ENCODE measurements at places on chromosomes 3 and 15. TPM values are rescaled to one million over a fixed set of nuclear protein-coding genes. Genes with fewer than 3 reads are reported as not detected.

The HDC gene
- 0.62 TPM for total RNA-seq

The TRMT10C gene
- total RNA-seq = 25.8 TPM

The EHHADH gene
- total RNA-seq = 2.3 TPM

- DNase-seq = no peak
Observed at GRCh38 chr3:50262778-50263177, 6.2 kb upstream of the SEMA3B start.

DNA sequence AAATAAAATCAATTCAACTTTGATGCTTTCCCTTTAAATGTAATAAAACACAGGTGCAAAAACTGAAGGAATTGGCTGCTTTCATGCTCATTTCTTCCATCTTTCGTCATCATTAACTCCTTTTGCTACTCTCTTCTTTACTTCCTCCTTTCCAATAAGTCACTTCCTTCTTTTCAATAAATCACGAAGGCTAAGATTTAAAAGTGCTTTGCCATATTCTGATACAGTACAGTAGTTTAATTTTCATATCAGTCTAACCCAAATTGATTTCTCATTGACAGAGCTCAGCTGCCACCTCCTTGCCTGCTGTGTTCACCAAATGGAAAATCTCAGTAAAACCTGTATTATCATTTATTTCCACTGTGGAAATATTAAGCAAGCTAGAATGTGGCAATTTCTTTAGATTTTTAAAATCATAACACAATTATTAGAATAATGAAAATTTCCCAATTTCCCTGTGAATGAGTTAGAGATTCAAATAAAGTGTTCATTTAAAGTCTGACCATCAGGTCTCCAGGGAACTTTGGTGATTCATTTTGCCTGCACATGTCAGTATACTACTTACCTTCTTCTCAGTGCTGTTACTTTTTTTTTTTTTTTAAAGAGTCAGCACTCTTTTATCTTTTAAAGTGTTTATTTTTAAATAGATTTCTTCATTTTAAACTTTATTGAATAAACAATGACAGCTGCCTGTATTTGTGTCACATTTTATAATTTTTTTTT lies 41.6 kb downstream of the NANOGP8 start:
- no peak for DNase-seq

DNA sequence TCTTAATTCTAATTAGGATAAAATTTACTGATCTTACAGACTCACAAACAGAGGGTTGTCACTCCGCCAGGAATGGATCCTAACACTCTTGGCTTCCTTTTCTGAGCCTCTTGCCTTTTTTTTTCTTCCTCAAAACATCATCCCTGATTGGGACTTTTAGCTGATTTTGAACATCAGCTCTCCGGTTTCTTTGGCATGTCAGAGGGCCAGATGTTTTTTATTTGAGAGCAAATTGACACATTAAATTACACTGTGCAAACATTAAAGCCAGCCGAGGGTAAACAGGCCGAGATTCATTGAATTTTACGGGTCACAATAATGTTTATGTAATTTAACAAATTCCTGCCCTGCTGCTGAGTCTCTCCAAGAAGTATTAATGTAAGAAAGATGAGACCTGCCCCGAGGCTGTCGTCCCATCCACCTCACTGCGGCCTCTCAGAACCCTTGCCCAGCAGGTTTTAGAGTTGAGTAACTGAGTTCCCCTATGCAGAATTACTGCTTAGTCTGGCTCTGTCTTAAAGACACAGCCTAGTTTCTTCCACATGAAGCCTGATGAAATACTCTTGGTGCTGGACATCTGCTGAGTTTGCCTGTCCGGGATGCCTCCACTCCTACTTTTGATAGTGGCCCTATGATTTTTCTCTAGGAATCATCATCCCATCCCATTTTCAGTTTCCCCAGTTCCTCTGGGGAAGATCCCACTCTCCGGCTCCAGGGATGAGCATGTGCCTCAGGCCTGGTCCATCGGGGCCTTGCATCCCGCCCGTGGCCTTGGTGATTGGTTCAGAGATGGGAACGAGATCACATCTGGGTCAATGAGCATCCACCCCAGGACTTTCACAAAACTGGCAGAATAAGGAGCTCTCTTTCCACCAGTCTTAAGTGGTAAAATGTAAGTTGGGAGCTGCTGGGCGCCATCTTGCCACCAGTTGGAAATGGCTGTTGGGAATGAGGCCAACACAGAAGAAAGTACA lies 226.6 kb upstream of the TLE3 start:
- DNase-seq = peak; percentile 95

DNA sequence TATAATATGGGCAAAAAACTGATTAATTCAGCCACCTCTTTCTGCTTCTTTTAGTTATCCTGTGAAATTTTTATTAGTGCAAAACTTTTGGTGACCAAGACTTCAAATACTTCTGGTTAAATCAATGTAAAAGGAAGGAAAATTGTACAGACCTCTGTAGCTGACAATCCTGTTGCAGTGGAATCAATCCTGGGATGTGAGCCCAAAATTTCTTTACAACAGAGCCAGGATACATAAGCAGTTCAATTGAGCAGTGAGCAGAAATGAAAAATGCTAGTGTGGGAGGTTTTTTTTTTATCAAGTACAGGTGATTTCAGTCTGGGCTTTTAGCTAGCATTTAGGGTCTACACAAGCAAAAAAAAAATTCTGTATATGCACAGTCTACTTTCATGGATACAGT lies 398.0 kb downstream of the OTOL1 start:
- DNase-seq = peak; percentile 88

- peak; percentile 21 for DNase-seq
Observed at GRCh38 chr3:38648659-38649499, 608 bp downstream of the SCN5A start.

Measured in muscle of leg (tissue), 16 donors.